ENCODE measurements at places on chromosomes 2 and 18. TPM values are rescaled to one million over a fixed set of nuclear protein-coding genes. Genes with fewer than 3 reads are reported as not detected.

CCDC85A gene
- not detected for total RNA-seq

SLC16A14 gene
- total RNA-seq: 2.2 TPM

OTOF gene
- total RNA-seq: 4.7 TPM

DES gene
- total RNA-seq: 0.10 TPM

CRACDL gene
- 0.79 TPM for total RNA-seq

CROCC2 gene
- total RNA-seq: not detected

CAVIN2 gene
- total RNA-seq: not detected

CFAP65 gene
- total RNA-seq: not detected

TOGARAM2 gene
- 4.3 TPM for total RNA-seq

KCNS3 gene
- total RNA-seq: not detected

POMC gene
- 12.5 TPM for total RNA-seq

RFTN2 gene
- not detected for total RNA-seq

LHCGR gene
- total RNA-seq: not detected

CXCR4 gene
- total RNA-seq: 338 TPM

CCNT2 gene
- 37.8 TPM for total RNA-seq

GDF7 gene
- total RNA-seq: 0.07 TPM

MROH2A gene
- total RNA-seq: not detected

UGT1A9 gene
- total RNA-seq: not detected

GPR155 gene
- total RNA-seq: 13.5 TPM

PLEK gene
- 5.6 TPM for total RNA-seq

CAD gene
- 53.6 TPM for total RNA-seq
